A549 treated with Mapracorat at 1 μM for 4 hours (cell line): ENCODE measurements at places on chromosomes 7 and 10. TPM values are rescaled to one million over a fixed set of nuclear protein-coding genes. Genes with fewer than 3 reads are reported as not detected.

The TBX20 gene
- 1.5 to 2.5 TPM (median 2.3 TPM) in 5 replicates for total RNA-seq

The PRTFDC1 gene
- 15.6 to 18.2 TPM (median 16.1 TPM) in 5 replicates for total RNA-seq

The STAG3 gene
- 0.06 to 0.41 TPM (median 0.23 TPM) in 5 replicates for total RNA-seq

The LAMB4 gene
- total RNA-seq = 0.08 to 0.38 TPM (median 0.14 TPM) in 5 replicates

The SFRP4 gene
- 3.2 to 5.3 TPM (median 3.7 TPM) in 5 replicates for total RNA-seq

The SEMA3E gene
- 1.7 to 2.4 TPM (median 2.1 TPM) in 5 replicates for total RNA-seq

The CALHM1 gene
- 0.04 TPM in 1 of 5 replicates, not detected in the others for total RNA-seq

The GARS1 gene
- total RNA-seq = 121 to 162 TPM (median 136 TPM) in 5 replicates

The CUL1 gene
- 52.3 to 57.1 TPM (median 54.3 TPM) in 5 replicates for total RNA-seq

The GRM3 gene
- total RNA-seq = not detected in 5 replicates
